Inflammatory macrophage treated with lipopolysaccharide for 1 hour (primary cell): ENCODE measurements at places on chromosomes 3 and 15.

DNA sequence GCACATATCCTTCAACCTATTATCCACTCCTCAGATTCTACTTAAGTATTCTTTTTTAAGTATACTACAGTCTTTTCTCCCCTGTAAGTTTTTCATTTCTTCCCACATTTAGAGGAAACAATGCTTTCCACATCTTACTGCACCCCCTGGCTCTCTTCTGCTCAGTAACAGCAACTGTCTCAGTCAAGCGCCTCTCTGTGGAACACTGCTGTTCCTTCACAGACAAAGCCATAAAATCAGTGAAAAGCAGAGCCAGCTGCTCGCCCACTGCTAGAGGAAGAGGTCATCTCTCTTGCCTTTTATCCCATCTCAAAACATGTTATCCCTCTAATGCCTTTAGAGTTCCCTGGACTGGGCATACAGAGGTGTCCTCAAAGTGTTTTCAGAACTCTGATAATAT is 24.8 kb downstream of the SERP1 start:
- DNase-seq, result no peak

DNA sequence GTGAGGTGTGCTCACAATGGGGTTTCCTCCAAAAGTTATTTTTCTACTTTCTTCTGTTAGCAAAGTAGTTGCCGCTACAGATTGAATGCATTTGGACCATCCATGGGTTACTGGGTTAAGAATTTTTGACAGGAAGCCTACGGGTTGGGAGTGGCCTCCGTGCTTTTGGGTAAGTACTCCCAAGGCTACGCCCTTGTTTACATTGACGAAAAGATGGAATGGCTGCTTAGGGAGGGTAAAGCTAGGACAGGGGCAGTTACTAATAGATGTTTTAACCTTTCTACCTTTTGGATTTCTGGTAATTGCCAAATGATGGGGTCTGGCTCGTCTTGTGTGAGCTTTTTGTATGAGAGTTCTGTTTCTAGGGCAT is 20.4 kb upstream of the ATG7 start:
- DNase-seq, result no peak

DNA sequence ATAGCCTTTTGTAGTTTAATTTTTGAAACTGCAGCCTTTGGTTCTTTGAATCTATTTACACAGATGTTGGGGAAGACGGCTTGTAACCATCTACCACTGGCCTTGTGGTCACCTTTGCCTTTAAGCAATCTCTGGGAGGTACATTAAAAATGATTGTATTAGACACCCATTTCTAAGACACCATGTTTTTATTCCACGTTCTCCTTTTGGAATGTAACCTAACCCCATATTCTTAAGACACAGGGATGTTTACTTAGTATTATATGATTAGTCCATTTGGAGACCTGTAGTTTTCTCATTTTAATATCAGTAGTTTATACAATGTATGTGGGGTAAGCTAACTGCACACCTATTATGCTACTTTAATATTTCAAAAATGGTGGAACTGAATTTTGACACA is 175.1 kb upstream of the PLSCR5 start:
- DNase-seq, result no peak

DNA sequence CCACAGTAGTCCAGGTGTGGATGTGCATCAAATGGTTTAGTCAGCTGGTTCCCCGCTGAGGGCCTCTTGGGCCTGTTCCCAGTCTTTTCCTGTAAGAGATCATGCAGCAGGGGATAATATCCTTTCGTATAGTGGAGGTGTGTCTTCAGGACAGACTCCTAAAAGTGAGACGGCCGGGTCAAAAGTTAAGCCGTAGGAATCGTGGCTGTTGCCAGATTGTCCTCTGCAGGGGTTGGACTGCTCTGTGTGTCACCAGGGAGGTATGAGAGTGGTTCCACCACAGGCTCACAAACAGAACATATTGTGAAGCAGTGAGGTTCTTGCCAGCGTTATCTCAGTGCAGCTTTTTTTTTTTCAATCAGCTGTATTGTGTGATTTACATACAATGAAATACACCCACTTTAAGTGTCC is 95.0 kb downstream of the VGLL4 start:
- DNase-seq, result no peak

DNA sequence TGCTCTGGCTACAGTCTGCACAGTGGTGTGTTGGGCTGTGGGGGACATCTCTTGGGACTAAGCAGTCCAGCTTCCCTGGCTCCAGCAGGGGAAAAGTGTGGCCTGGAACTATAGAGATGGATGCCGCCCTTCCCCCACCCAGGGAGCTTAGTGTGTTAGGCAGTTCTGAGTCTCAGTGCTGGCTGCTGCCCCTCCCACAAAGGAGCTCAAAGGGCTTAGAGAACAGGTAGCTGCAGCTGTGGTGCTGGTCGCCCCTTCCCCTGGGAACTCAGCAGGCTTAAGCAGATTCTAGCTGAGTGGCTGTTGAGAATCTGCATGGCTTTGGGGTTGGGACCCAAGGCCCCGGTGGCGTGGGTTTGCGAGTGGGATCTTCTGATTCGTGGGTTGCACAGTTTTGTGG is 190.8 kb downstream of the PDCD6IP start:
- DNase-seq, result no peak

- peak; percentile 28 for DNase-seq
Measured at GRCh38 chr3:139327861-139328260, 16.0 kb upstream of the MRPS22 start.

GRCh38 chr15:51368751-51369450 is 27.4 kb downstream of the GLDN start:
- no peak for DNase-seq

- DNase-seq, result no peak
Measured at GRCh38 chr3:31065765-31066164, 171.3 kb upstream of the GADL1 start.

- DNase-seq, result peak; percentile 40
Measured at GRCh38 chr15:65077981-65078352, 1.4 kb downstream of the KBTBD13 start.
